GM12892 (cell line): ENCODE measurements at places on chromosomes 11 and 22.

- DNase-seq = no peak
Measured at GRCh38 chr11:73317373-73317772, 9.3 kb downstream of the ARHGEF17 start.

DNA sequence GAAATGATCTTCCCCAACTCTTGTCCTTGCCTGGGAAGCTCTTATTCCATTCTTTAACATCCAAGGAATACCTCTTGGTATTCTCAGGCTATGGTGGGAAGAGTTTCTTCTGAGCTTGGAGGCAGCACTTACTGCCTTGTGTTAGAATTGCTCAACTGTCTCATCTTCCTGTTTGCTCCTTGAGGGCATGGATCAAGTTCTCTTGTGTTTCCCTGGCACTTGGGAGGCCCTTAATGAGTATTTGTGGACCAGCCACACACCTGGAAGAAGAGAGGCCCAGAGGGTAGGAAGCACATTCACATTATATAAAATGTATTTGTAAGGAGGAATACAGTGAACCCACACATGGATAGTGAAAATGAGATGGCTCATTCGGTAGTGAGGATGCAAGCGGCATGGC, 3.4 kb upstream of the SORL1-AS1 start:
- DNase-seq = no peak

- peak; percentile 1 for DNase-seq
Measured at GRCh38 chr22:23066200-23067022, 3.9 kb upstream of the GNAZ start.

- DNase-seq = no peak
Measured at GRCh38 chr22:47572443-47572842, 810.0 kb downstream of the TBC1D22A start.

GRCh38 chr11:102596578-102596977, 28.6 kb downstream of the MMP20 start:
- DNase-seq = no peak

GRCh38 chr22:49148895-49149418, 678.7 kb downstream of the BRD1 start:
- DNase-seq = no peak

GRCh38 chr11:19651028-19651427, 61.6 kb upstream of the NAV2 start:
- no peak for DNase-seq

DNA sequence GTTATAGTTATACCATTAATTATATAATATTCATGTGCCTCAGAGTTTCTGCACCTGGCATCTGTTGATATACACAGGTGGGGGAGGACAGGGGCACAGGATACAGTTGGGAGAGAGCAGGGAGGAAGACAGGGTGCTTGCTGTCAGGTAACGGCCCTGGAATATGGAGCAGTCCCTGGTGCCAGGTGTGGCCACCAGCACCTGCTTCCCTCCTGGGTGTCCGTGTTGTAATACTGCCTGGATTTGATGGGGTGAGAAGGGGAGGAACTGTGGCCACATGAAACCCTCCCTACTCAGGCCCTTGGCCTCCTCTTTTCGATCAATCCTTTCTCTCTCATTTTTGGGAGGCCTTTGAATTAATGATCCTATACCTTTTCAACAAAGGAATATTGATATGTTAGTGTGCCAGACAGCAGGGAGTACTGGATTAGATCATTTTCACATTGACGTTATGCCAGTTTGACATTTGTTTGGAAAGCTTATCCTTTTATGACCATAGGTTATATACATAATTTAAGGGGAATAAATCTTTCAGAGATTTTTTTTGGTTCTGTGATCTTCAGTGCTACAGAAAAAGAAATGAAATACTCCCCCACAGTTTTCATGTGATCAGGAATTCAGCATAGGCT, 88.6 kb downstream of the TEAD1 start:
- no peak for DNase-seq

GRCh38 chr11:95262994-95263765, 32.2 kb upstream of the SESN3 start:
- no peak for DNase-seq

DNA sequence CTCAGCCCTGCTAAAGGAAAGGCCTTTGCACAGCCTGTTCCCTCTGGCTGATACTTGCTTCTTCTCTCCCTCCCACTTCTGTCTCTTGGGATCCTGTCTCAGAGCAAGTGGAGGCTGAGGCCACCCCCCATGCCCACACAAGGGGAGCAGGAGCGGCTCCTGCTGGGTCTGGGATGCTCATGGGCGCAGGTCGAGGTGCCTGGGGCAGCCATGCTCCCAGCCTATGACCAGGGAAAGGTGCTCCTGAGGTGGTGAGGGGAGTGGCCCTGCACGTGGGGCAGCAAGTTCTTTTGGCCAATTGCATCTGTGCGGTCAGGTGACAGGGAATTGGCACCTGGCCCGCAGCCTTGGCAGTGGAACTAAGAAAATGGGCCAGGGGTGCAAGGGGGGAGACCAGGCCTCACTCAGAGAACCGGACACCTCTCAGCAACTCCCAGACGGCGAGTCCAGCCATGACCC, 1.5 kb downstream of the MAPK11 start:
- DNase-seq = no peak

GRCh38 chr11:7969756-7970646, 4.8 kb upstream of the NLRP10 start:
- no peak for DNase-seq

DNA sequence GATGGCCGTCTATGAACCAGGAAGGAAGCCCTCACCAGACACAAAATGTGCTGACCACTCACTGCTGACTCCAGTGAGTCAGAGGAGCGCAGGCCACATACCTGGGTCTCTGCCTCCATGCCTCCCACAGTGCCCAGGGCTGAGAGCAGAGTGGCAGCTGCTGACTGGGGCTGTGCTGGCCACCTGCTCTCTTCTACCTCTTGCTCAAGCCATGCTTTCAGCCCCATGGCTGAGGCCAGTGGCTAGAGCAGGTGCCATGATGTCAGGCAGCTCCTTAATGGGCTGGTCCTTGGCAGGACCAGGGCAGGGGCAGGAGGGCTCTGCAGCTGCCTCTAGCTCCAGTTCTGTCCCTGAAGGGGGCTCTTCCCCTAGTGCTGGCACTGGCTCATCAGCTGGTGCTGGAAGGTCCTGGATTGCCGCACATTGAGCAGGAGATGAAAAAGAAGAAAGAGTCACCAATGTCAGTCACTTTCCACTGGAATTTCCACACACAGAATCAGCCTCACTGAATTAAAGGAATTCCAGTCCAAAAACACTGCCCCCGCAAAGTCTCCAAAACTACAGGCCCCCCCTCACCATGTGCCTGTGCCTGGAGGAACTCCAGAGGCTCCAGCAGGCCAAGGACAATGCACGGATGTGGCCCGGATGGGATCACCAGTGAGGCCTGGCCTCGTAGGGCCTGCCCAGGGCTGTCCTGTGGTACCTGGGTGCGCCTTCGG, 86.4 kb downstream of the GGTLC2 start:
- no peak for DNase-seq

- DNase-seq = no peak
Measured at GRCh38 chr11:40289370-40289769, 1170.1 kb downstream of the LRRC4C start.

- no peak for DNase-seq
Measured at GRCh38 chr11:5242208-5242607, 7.4 kb downstream of the HBG1 start.

DNA sequence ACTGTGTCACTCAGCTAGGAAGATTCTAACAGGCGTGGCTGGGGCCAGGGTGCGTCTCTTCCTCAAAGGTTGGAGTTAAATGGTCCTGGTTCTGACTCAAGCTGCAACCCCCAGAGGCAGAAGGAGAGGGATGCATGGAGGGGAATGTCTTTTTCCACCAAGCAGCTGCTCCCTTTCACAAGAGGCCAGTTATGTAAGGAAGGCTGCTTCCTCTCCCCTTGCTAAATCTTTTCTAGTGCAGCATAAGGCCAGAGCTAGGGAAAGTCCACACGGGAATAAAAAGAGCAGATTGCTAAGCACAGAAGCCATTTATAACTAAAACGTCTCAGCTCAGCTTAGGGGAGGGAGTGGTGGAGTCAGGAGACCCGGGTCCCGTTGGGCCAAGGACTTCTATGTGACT, 10.0 kb downstream of the PVALB start:
- no peak for DNase-seq

- no peak for DNase-seq
Measured at GRCh38 chr22:19837915-19838314, 16.8 kb downstream of the GNB1L start.

DNA sequence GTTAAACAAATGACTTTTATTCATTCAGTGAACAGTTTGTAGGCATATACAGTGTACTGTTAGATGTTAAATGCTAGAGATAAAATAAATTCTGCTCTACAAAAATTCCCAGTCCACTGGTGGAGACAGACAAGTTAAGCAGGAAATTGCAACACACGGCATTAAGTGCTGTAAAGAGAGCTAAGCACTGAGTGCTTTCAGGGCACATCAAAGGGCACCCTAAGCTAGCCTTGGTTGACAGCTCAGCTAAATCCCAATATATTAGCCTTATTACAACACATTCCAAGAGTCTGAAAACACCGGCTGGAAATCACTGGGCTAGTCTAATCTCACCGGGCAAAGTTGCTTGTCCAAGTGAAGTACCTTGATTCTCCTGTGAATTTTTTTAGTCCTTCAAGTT, 55.1 kb downstream of the NOX4 start:
- DNase-seq = no peak

DNA sequence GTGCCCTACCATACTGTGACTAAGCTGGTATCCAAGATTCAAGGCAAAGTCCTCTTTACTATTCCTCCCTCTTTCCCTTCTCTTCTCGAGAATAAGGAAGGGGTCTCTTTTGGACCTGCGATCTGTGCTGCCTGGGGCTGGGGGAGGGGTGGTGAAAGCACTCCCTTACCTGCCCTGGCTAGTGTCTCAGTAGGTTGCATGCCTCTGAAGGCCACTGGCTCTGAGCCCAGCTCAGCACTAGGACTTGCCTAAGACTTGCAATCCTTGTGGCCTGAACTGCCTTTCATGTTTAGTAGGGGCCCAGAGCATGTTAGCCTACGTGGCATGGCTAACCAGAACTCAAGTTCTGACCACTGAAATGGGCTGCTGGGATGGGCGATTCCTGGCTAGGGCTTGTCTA, 13.0 kb upstream of the REXO2 start:
- no peak for DNase-seq

DNA sequence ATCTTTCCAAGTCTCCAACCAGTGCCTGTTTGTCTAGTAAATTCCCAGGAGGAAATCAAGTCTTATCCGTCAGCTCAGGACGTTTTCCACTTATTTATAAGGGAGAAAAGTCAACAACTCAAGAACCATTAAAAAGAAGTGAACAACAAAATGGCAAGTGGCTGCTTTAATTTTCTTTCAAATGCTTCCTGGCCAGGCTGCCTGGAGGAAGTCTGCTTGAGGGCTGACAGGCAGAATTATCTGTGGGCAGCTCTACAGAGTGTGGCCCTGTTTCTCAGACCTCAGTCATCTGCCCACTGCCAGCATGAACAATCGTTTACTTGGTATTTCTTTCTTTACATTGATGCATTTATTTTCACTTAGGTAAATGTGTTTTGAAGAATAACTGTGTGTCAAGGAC, 281.9 kb upstream of the ISX start:
- DNase-seq = no peak

DNA sequence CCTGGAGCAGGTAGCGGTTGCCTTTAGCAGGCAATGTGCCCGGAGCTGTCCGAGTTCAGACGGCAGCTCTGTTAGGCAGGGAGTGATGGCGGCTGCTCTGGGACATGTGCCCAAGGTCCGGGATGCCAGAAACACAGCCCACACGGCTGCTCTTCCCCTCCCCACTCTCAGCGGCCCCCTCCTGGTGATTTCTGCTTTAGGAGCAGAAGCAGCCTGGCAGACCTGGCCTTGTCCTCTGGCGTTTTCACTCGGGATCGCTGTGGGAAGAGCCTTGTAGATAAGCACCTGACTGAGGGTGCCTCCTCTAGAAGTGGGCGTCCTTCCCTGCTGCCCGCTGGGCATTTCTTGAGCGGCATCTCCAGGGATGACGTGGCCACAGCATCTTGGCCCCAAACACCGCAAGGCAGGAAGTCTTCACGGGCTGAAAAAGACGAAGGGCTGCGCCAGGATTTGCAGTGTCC, 392.2 kb downstream of the TBC1D22A start:
- no peak for DNase-seq

GRCh38 chr11:102794382-102794781, 3.6 kb downstream of the MMP1 start:
- DNase-seq = no peak

- no peak for DNase-seq
Measured at GRCh38 chr11:66725647-66726046, 3.4 kb downstream of the SPTBN2 start.

DNA sequence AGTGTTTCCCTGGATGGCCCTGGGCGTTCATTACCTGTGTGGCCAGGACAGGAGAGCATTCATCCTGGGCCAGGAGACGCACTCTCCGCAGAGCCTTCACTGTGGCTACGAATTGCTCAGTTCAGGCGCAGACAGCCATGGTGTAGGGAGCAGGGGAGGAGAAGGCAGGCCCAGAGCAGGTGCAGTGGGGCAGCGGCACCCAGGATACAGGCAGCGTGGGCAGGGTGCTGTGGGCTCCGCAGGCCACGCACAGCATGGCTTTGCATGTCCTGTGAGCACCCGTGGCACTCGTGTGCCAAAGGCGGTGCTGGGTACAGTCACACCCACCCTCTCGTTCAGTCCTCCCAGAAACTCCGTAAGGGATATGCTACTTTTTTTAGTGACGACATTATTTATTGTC, 124.2 kb upstream of the B3GAT1 start:
- DNase-seq = no peak

DNA sequence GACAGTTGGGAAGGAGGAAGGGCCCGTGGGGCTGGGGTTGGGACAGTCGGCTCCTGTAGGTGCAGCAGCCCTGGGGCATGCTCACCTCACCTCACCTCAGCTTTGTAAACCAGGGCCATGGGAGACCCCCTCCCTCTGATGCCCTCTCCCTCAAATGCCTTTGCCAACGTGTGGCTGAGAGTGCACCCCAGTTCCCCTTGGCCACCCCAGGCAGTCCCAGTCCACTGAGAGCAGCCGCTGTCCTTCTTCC, 4.2 kb upstream of the NEAT1 start:
- DNase-seq = no peak

GRCh38 chr22:47123006-47123826, 360.8 kb downstream of the TBC1D22A start:
- DNase-seq = no peak

DNA sequence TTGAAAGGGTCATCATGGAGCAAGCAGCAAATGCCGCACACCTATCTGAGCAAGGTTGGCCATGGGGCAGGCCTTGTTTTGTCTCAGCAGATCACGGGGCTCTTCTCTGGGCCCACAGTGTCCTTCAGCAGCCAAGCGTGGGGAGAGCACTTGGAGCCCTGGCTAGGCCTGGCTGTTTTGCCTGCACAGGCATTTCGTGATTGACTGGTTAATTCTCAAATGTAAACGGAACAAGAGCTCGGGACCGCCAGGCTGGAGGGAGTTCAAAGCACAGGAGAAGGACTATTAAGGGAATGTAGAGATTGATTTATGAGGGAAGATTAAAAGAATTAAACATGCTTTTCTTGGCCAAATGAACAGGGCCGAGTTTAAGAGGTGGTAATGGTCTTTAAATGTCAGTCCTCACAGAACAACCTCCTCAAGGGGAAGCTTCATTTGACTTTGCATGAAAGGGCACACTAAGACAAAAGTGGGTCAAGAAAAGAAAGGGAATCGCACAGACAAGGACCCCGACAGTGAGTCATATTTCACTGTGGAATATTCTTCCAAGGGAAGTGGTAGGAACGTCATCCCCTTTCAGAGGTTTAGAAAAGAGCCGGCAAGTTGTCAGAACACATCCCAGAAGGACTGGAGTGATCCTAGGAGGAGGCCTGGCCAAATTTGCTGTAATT, 20.7 kb downstream of the SPON1 start:
- no peak for DNase-seq
